Mesenteric fat pad (tissue), 1 donor: ENCODE measurements at places on chromosomes 6 and 20. TPM values are rescaled to one million over a fixed set of nuclear protein-coding genes. Genes with fewer than 3 reads are reported as not detected.

The RAET1L gene
- not detected for total RNA-seq

The PRPH2 gene
- total RNA-seq = 1.4 TPM

The FAM217A gene
- total RNA-seq = not detected

The RAD21L1 gene
- total RNA-seq = not detected

The SIRPA gene
- 100 TPM for total RNA-seq

The SIGLEC1 gene
- total RNA-seq = 45.1 TPM

The INSM1 gene
- total RNA-seq = not detected

The TMEM170B gene
- 13.5 TPM for total RNA-seq

The SLC2A10 gene
- 13.1 TPM for total RNA-seq

The BMP2 gene
- total RNA-seq = 14.3 TPM

The PSMF1 gene
- 126 TPM for total RNA-seq

The PACRG gene
- not detected for total RNA-seq

The KCNK15 gene
- total RNA-seq = 3.1 TPM

The CALHM5 gene
- total RNA-seq = 2.8 TPM

The CBLN4 gene
- 0.32 TPM for total RNA-seq

The OPRL1 gene
- total RNA-seq = 1.3 TPM

The TCP11 gene
- not detected for total RNA-seq

The TMC2 gene
- 0.22 TPM for total RNA-seq

The NKX2-4 gene
- not detected for total RNA-seq

The RBPJL gene
- not detected for total RNA-seq

The ADGRB3 gene
- 0.74 TPM for total RNA-seq

The ESR1 gene
- total RNA-seq = 6.3 TPM

The AVP gene
- total RNA-seq = 0.96 TPM

The KCNK5 gene
- 0.87 TPM for total RNA-seq

The SMPD2 gene
- 9.4 TPM for total RNA-seq

The C20orf204 gene
- total RNA-seq = 0.74 TPM

The ELOVL4 gene
- total RNA-seq = 0.58 TPM

The RGS17 gene
- total RNA-seq = 4.6 TPM

The ZNF831 gene
- 0.32 TPM for total RNA-seq

The GFOD1 gene
- 25.9 TPM for total RNA-seq

The MAFB gene
- 86.0 TPM for total RNA-seq

The ESF1 gene
- total RNA-seq = 17.3 TPM

The PLEKHG1 gene
- total RNA-seq = 71.1 TPM

The SPEF1 gene
- total RNA-seq = not detected

The CDH4 gene
- not detected for total RNA-seq

The BMP6 gene
- 12.7 TPM for total RNA-seq

The NRN1 gene
- total RNA-seq = 20.0 TPM

The OTOR gene
- not detected for total RNA-seq

The TSBP1 gene
- not detected for total RNA-seq

The KPNA5 gene
- total RNA-seq = 13.5 TPM

The SCRT2 gene
- not detected for total RNA-seq

The FUT9 gene
- not detected for total RNA-seq

The CPXM1 gene
- total RNA-seq = 57.7 TPM

The ISM1 gene
- 4.0 TPM for total RNA-seq

The DEFB128 gene
- total RNA-seq = not detected

The MROH8 gene
- total RNA-seq = 6.9 TPM

The BPIFA1 gene
- total RNA-seq = not detected

The PRRT1 gene
- total RNA-seq = 1.0 TPM

The CST2 gene
- not detected for total RNA-seq

The HRH3 gene
- total RNA-seq = not detected

The GPX5 gene
- total RNA-seq = not detected

The HLA-DOA gene
- 5.0 TPM for total RNA-seq
